EL (cell line): ENCODE measurements at places on chromosomes 5 and 9.
A peak's percentile ranks its signal among the peaks of the same experiment; 100 is the strongest.

DNA sequence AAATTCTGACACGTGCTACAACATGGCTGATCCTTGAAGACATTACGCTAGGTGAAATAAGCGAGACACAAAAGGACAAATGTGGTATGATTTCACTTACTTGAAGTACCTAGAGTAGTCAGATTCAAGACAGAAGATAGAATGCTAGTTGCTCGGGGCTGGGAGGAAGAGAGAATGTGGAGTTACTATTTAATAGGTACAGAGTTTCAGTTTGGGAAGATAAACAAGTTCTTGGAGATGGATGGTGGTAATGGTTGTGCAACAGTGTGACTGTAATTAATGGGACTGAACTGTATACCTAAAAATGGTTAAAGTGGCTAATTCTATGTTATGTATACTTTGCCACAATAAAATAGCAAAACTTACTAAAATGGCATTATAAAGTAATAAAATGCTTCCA, 34.4 kb downstream of the PAM start:
- DNase-seq, result no peak

DNA sequence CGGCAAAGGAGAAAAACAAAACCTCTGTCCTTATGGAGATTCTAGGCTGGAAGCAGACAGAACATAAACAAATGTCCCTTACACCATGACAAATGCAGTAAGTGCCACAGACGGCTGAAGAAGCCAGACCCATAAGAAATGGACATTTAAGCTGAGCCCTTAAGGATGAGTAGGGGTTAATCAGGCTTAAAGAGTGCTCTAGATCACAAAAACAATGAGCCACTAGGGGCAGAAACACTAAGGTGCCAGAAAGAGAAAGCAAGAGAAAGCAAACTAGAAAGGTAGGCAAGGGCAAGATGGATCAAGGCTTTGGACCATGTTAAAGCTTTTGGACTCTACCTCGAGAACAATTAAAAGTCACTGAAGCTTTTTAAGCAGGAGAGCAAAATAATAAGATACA, 326.9 kb upstream of the WWC1 start:
- DNase-seq, result no peak

DNA sequence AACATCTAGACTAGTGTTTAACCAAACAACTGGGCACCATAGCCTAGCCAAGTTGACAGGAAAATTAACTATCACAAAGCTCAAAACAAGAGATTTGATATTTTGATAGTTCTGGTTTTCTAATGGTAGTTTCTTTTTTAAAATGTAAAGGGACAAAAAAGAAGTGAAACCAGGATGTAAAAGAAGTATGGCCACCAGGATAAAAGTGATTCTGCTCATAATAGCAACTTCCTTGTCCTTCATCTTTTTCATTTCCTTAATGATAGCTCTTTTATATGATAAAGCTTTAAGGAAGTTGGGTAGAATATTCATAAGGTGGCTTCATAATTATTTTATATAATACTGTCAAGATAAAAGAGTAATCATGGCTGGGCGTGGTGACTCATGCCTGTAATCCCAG, 139.1 kb downstream of the BASP1 start:
- DNase-seq, result no peak

GRCh38 chr5:58466939-58467338, 7.1 kb upstream of the PLK2 start:
- DNase-seq, result peak; percentile 66

GRCh38 chr5:168184103-168184502, 107.3 kb upstream of the WWC1 start:
- DNase-seq, result no peak

- DNase-seq, result peak; percentile 14
Measured at GRCh38 chr5:154523709-154524108, 45.7 kb upstream of the HAND1 start.

GRCh38 chr9:19940811-19941535, 152.1 kb upstream of the SLC24A2 start:
- DNase-seq, result no peak

- no peak for DNase-seq
Measured at GRCh38 chr5:62296998-62297397, 9.0 kb upstream of the KIF2A start.

DNA sequence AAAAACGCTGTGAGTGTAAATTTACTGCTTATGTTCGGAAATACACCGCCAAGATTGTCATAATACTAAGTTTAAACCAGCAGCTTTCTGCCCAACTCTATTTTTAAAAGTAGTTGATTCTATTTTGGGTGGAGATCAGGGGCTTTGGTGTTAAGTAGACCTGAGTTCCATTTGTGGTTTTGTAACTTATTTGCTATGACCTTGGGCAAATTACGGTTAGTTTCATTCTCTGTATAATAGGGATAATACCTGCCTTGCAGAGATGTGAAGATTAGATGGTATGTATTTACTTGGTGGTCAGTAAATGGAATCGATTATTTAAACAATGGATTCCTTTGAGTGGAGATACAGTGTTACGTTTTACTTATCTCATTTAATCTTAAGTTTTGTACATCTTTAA, 1.6 kb downstream of the RAD23B start:
- DNase-seq, result no peak

GRCh38 chr9:26157411-26157810, 479.2 kb upstream of the TUSC1 start:
- no peak for DNase-seq

DNA sequence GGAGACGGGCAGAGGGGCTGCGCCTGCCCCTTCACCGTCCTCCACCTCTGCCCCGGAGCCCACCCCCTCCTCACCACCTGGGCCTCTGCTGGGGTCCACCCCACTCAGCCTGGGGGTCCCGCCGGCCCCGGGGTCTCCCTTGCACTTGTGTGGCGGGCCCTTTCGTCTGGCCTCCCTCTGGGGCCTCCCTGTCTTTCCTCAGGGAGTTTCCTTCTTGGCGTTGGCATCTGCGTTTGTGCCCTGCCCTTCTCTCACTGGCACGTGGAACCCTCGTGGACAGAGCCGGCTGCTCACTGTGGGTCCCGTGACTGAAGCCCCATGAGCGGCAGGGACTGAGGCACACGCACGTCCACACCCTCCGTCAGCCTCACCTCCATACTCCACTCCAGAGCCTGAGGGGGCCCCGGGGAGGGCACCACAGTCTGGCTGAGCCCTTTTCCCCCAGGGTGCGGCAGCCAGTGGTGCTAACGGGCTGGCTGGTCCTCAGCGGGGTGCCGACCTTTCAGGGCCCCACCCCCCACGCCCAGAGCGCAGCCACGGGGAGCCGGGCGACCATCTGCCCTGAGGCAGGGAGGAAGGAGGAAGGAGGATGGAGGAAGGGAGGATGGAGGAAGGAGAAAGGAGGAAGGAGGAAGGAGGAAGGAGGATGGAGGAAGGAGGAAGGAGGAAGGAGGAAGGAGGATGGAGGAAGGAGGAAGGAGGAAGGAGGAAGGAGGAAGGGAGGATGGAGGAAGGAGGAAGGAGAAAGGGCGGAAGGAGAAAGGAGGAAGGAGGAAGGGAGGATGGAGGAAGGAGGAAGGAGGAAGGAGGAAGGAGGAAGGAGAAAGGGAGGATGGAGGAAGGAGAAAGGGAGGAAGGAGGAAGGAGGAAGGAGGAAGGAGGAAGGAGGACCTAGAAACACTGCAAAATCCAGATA, 53.0 kb upstream of the NRARP start:
- no peak for DNase-seq

DNA sequence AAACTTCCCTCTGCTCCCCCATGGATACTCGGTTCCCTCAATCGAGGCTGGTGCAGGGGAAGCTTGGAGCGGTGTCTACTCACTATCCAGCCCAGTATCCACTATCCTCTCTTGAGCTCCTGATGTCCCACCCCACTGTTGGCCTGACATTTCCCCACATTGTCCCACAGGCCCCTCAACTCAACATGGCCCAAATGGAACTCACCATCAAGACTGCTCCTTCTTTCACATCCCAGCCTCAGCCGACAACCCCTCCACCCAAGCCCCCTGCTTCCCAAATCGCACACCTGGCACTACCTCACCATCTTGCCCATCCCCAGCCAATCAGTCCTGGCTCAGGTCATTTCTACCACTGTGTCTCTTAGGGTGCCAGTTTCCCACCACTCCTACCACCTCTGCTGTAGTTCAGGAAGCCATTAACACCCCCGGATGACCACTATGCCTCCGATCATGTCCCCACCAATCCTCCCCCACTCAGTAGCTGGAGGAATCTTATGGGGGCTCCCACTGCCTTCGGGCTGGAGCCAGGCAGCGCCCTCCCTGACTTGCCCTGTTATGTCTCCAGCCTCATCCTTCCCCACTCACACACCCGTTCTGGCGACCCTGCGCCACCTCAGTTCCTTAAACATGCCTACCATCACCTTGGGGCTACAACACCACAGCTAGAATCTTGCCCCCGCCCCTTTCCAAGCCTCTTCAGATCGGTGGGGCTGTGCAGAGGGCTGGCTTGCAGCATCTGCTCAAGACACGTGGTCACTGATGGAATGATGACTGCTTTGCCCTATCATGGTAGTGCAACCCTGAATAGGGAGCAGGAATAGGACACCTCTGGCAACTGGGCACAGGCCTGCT, 273.6 kb downstream of the FSTL4 start:
- DNase-seq, result no peak

GRCh38 chr5:52829664-52830063, 41.9 kb downstream of the ITGA1 start:
- no peak for DNase-seq

DNA sequence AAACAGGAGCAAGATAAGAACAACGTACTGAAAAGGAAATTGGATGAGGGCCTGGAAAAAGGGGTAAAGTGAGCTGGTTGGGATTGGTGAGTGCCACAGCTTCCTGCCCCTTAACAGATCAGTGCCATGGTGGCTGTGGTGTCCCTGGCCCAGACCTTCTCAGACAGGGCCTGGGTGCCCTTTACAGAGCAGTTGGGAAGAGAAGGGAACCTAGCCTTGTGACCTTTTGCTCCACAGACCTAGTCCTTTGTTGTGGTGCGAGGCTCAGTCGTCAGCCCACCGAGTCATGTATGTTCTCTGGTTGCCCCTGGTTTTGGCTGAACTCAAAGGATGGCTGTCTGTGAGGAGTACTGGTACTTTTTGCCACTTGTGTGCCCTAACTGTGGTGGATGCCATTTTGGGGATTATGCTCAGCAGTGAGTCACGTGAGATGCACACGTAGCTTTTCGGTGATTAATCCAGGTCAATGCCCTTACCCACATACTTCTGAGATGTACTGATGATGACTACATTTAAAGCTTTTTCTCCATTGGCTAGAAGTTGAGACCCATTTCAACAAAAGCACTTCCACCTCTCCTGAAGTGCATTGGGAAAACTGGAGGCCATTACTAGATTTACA, 48.4 kb downstream of the EXOSC2 start:
- DNase-seq, result peak; percentile 86
